NCI-H2029 treated with DMSO at 0.1 percent for 48 hours (cell line): ENCODE measurements at places on chromosomes 5 and 9.

DNA sequence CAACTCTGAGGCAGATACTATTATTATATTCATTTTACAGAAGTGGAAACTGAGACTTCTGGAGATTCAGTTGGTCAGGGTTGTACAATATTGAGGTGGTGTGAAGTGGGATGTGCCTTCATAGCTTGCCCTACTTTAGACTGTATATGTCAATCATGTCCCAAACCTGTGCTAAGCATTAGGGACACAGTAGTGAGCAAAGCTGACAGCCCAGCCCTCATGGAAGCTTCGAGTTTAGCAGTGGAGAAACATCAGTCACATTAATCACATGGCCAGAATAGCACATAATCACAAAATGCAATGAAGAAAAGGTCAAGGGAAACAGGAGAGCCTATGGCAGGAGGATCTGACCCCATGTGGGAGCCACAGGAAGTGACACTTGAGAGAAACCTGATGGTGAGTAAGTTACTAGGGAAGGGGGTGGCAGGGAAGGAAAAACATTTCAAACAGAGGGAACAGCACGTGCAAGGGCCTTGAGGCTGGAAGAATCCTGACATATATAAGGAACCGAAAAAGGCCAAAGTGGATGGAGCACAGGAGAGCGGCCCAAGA is 20.5 kb upstream of the RALGPS1 start:
- no peak for DNase-seq

DNA sequence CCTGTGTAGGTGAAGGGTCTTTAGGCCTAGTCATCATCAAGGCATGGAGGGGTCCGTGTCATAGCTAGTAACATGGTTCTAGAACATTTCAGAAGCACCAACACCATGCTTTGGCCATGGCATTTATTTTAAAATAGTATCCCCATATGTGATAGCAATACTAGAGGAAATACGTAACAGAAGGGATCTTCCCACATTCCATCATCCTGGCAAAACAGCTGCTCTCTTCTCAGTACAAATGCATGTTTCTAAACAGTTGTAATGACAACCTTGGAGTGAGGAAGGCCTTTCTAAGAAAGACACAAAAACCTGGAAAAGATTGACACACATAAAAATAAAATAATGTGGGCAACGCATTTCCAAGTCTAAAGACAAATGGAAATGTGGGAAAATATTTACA is 97.6 kb downstream of the GADD45G start:
- no peak for DNase-seq

- no peak for DNase-seq
Observed at GRCh38 chr9:73074176-73074708, 77.4 kb upstream of the ANXA1 start.

- peak; percentile 69 for DNase-seq
Observed at GRCh38 chr9:33044162-33044673, 19.1 kb downstream of the DNAJA1 start.

GRCh38 chr5:149437391-149438040 is 58.4 kb upstream of the IL17B start:
- DNase-seq, result no peak

DNA sequence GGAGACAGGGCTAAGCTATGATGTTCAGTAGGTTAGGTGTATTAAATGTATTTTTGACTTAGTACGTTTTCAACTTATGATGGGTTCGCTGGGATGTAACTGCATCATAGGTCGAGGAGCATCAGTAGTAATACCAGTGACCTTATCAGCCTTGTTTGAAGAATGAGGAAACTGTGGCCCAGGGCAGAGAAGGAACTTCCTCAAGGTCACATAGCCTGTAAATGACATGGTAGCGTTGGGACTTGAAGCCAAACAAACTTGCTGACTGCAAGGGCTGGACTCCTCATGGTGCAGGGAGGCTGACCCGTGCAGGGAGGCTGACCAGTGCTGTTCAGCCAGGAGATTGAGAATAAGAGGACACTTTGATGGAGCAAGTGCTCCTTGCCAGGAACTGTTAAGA is 21.3 kb upstream of the PTPN3 start:
- DNase-seq, result no peak

- no peak for DNase-seq
Observed at GRCh38 chr9:83235526-83235925, 172.6 kb upstream of the RASEF start.

- DNase-seq, result no peak
Observed at GRCh38 chr9:110033869-110034268, 174.1 kb downstream of the C9orf152 start.

DNA sequence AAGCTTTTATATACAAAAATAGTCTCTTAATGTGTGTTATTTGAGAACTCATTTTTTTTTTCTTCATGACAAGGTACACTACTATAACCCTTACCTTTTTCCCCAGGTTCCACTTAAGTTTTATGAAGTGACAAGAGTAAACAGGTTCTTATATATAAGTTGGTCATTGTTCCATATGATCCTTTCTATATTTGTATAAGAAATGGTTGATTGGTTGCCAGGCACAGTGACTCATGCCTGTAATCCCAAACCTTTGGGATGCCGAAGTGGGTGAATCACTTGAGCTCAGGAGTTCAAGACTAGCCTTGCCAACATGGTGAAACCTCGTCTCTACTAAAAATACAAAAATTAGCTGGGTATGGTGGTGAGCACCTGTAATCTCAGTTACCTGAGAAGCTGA is 108.3 kb downstream of the PCSK1 start:
- DNase-seq, result no peak

DNA sequence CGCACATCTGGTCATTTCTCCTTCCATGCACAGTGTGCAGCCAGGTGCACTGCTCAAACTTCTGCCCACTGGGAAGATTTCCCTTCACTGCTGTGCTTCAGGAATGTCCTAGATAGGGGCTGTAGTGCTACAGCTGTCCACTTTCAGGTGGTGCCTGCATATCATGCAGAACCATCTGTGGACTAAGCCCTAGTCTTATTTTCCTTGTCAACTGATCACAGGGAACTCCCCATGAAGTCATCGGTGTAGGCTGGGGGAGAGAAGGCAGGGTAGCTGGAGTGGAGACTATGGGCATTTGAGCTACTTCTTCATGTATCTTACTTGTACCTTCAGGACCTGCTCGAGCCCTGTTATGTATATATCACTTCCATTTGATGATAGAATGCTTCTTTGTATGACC is 150.9 kb upstream of the PLCXD3 start:
- DNase-seq, result no peak

DNA sequence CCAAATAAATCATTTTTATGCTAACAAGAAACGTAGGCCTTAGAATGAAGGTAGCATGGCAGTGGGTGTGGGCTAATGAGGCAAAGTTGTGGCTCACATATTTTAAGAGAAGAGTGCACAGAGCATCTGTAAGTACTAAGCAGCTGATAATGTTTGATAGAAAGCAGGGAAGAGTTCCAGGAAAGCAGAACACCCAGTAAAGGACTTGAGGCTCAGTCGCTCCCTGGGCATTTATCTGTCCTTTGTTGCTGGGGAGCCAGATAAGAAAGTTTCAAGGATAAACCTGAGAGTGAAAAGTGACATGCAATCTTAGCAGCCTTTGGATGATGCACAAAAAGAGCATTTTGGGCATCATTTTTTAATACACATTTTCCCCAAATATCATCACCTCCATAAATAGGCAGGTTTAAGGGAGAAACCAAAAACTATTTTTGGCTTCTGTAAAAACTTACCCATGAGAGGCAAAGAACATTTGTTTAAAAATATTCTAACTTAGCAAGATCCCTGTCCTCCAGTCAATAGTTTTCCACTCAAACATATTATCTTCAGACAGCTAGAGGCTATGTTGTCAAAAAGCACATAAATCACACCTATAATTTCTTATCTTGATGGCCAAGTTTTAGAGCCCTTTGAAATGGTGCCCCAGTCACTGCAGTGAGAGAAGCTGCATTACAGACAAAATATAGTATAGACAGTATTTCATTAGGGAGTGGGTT is 3.4 kb downstream of the FREM1 start:
- DNase-seq, result no peak

- no peak for DNase-seq
Observed at GRCh38 chr9:90942555-90942954, 140.9 kb downstream of the SYK start.

DNA sequence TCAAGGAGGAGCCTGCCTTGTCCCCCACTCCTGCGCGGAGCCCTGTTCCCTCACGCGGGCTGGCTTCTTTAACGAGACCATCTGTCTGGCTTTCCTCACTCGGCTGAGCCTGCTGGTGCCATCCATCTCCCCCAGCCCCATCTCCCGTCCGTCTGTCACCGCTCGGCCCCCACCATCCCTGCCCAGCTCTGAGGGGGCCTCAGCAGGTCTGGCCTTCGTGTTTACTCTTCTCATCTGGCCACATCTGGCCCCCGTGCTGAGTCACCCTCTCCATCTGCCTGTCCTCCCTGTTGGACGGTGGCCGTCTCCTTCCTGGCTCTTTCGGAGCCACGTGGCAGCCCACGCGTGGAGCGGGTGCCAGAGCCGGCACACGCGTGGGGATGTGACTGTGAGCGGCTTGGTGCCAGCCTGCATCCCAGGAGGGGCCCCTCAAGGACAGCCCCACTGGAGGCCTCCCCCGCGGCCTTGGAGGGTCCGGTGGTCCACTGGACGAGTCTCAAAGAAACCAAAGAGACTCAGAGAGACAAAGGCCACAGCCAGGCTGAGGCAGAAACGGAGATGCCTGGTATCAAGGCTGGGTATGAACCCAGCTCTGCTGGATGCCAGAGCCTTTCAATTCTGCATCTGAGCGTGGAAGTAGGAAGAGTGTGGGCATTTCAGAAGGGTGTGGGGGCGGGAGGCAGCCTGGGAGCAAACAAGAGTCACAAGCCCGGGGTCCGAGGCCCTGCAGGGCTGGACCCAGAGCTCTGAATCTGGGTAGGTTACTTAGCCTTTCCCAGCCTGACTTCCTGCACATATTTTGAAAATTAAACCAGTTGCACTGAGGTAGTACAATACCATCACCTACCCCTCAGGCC is 76.7 kb upstream of the UNC5A start:
- no peak for DNase-seq

DNA sequence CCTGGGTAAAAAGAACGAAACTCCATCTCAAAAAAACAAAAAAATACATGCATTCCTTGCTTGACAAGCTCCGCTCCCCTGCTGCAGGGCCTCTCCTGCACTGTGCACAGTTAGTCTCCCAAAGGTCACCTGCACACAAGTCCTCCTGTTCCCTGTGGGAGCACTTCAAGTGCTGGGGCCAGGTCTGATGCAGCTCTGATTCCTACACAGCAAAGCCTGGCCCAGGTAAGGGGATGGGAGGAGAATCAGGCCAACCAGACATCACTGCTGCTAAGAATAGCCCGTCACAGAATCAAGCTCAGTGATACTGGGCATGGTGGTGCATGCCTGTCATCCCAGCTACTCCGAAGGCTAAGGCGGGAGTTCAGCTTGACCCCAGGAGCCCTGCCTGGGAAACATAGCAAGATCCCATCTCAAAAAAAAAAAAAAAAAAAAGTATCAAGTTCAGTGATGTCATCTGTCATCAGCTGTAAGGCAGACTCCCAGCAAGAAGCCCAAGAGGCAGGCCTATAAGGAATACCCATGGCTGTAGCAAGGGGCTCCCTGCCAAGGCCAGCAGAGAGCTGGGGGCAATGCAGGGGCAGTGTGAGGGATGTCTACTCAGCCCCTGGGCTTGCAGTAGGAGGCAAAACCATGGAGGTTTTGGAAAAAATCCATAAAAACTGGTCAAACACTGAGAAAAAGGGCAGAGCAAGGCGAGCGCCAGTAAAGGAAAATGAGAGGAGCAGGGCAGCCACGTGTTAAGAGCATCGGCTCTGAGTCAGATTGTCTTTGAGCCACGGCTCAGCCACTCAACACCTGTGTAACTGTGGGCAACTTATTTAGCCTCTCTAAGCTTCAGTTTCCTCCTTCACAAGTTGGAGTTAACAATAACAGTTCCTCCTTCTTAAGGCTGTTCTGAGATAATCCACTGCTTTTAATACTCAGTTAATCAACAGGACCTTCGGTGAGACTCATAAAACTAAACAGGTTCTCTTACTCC is 3.2 kb downstream of the TPM2 start:
- no peak for DNase-seq

DNA sequence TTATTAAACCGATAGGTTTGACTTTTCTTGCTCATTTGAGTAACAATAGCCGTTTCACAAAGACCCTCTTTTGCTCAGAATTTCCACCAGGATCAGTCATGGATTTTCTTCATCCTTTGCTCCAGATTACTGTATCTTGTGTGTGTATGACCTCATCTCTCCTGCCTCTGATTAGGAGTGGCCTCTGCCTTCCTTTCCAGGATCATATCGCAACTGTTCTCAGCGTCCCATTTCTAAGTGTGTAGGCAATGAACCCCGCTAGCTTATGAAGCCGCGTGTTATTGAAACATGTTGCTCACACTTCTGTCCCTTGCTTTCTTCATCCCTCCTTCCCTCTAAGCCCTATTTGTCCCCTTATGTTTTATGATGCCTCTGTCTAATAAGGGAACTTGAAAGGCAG is 169.8 kb upstream of the RPS23 start:
- no peak for DNase-seq

GRCh38 chr5:103621548-103621930 is 59.0 kb upstream of the NUDT12 start:
- no peak for DNase-seq

GRCh38 chr9:121883281-121884056 is 209.6 kb downstream of the TTLL11 start:
- no peak for DNase-seq

GRCh38 chr5:37090123-37090726 is 159.0 kb downstream of the CPLANE1 start:
- DNase-seq, result no peak

GRCh38 chr9:78714576-78714975 is 417.7 kb downstream of the PSAT1 start:
- DNase-seq, result no peak

GRCh38 chr5:56326116-56326515 is 93.0 kb upstream of the ANKRD55 start:
- no peak for DNase-seq

GRCh38 chr5:7690557-7690956 is 160.4 kb downstream of the CFAP90 start:
- DNase-seq, result no peak

DNA sequence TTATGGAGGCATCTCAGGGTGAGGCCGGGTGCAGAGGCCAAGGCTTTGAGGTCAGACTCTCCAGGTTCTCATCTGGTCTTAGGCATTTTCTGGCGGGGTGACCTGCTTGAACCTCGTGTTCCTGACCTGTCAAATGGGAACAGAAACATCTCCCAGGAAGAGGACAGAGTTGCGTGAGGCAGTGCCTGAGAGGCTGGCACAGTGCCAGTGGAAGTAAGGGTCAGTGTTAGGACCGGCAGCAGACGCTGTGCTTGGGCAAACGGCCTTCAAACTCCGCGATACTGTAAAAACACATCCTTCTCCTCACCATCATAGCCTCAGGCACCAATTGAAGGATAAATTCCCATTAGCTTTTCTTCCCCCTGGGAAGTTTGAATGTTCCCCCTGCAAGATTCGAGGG is 55.6 kb upstream of the FCN2 start:
- DNase-seq, result no peak

DNA sequence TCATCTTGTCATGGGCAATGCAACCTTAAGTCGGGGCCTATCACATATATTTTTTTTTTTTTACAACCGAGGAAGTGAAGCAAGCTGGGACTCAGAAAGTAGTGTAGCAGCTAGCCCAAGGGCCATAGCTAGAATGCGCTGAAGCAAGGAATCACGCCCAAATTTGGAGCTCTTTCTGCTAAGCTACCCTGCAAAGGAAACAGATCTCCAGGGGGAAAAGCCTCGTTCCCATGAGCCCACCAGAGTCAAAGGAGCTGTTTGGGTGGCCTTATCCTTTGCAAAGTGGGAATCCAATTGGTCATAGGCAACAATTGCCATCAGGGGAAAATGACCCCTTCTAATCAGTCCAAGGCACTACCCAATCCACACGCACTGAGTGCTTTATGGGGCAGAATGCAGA is 390.4 kb downstream of the EBF1 start:
- no peak for DNase-seq
